CD4-positive, alpha-beta T cell treated with Interleukin-15 for 1 hour (primary cell): ENCODE measurements at places on chromosomes 6 and 20.

- no peak for DNase-seq
Observed at GRCh38 chr20:58140787-58141425, 87.5 kb downstream of the ANKRD60 start.

DNA sequence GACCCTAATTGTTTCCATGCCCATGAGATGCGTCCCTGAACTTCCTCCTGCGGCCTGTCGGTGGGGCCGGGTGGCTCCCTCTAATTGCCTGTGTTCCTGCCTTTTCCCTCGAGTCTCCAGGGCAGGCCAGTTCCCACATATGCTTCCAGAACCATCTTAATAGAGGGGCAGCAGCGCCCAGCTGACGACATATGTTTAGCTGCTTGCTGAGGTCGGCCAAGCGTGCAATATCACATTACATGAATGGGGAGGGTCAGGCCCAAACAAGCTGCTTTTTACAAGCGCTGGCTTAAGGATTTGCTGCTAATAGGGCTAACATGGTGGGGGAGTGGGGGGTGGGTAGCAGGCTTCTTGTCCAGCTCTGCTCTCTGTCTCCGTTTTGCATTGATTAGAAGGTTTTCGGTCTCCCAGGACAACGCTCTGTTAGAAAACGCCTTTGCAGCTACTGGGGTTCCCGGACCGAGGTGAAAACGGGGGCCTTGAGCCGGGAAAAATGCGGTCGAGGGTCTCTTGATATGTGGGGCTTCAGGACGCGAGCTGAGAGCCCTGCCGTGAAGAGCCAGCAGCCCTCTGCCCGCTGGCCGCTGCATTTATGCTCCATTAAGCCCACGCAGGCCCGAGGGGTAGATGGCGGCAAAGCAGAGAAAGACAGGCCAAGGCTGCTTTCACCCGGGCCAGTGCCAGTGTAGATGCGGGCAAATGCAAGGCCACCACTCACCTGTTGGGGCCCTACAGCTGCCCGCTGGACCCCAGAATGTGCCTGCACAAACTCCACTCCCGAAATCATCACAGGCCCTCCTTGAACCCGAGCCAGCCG lies 308.5 kb downstream of the BMP7 start:
- no peak for DNase-seq

- no peak for DNase-seq
Observed at GRCh38 chr6:38323216-38323615, 316.5 kb downstream of the BTBD9 start.

- peak; percentile 63 for DNase-seq
Observed at GRCh38 chr6:111759836-111760785, 113.1 kb downstream of the FYN start.

DNA sequence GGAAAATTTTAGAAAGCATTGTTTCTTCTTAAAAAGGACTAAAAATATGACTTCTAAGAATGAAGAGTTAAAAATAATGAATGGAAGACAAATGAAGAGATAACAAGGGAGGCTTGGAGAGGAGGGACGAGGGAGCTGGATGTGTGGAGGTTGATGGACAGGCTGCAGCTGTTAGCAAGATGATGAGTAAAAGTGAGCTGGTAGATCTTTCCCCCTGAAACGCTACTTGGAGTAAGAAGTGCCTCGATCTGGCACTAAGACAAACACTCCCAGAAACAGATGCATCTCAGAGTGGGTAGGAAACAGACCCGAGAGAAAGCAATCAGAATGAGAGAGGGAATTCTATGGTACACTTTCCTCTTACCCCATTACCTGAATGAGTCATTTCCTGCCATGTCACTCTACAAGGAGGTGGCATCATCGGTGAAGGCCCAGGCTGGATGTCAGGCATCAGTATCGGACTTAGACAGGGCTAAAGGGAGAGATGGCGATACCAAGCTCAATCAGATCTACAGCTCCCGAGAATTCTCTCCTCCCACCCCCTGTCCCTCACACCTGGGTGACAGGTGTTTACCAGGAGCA lies 154.1 kb upstream of the BMP2 start:
- no peak for DNase-seq

DNA sequence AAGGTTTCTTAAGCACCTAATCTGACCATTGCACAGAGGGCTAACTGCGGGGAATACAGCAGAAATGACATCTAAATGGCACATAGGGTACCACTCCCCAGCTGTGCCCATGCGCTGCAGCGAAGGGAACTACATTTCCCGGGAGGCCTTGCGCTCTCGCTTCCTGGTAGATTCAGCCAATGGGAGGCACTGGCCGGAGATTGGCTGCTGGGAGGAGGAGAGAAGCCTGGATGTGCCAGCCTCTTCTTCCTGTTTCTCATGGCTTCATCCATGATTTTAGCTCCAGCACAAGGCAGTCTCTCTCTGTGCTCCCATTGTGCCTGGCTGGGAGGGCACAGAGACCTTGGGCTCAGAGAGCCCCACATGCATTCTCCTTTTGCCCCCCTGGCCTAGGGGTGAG lies 101.7 kb upstream of the FOXA2 start:
- no peak for DNase-seq

DNA sequence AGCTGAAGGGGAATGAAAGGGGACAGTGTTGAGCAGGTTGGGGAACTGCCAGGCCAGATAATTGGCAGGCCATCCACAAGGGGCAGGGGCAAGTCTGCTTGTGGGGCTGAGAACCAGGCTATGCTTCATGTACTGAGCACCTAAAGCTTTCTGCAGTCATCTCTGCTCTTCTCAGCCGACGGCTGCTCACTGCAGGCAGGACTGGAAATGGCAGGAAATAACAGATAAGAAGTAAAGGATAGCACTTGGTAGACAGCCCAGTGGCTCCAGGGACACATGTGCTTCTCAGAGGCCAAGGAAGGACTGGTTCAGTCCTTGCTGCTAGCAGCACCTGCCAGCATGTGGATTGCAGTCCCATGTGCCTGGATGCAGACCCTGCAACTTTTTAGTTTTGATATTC lies 89.8 kb downstream of the CD164 start:
- DNase-seq = no peak

DNA sequence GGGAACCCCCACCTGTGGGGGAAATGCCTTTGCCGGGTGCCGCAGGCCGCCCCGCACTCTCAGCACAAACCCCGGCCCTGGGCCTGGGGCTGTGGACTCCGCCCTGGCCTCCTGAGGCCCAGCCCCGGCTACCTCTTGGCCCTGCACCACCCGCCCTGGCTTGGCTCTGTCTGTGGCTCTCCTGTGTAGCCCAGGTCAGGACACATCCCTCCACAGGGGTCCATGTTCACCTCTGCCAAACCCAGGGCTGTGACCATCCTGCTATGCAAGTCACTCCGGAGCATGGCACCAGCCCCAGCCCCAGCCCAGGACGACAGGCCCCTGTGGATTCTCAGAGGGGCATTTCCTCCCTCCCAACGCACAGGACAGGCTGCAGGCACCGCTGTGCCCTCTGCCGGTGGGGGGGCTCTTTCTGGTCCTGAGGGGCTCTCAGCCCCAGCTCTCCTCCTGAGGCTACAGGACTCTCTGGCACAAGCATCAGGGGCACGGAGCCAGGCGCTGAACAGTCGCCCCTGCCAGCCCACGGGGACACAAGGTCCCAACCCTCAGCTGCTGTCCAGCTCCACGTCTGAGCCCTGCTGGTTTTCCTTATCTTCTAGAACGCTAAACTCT lies 45.7 kb downstream of the TAF4 start:
- DNase-seq = no peak

- no peak for DNase-seq
Observed at GRCh38 chr20:25553819-25554296, 31.5 kb downstream of the NINL start.

- no peak for DNase-seq
Observed at GRCh38 chr6:137876547-137876946, 9.5 kb downstream of the TNFAIP3 start.

- DNase-seq = no peak
Observed at GRCh38 chr6:26122005-26122388, 34.8 kb downstream of the HFE start.

- no peak for DNase-seq
Observed at GRCh38 chr20:20967564-20968184, 138.5 kb downstream of the LINC00237 start.

DNA sequence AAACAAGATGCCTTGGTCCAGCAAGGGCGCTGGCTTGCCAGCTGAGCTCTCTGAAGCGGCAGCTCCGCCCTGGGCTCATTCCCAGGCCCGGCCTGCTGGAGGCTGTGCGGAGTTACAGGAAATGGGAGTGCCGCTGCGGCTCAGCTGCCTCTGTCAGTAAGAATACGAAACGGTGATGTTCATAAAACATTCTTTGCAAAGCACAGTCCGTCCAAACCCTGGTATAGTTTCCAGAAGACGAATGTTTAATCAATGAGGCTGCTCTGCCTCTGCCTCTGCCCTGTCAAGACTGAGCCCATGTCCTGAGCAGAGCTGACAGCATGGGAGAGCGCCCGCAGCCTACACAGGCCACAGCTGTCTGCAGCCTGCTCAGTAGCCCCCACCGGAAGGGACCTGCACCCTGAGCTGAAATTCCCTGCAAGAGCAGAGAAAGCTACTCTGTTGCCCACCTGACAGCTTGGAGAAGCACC lies 153.3 kb upstream of the SNX9 start:
- DNase-seq = no peak

- no peak for DNase-seq
Observed at GRCh38 chr6:24908650-24909035, 27.1 kb downstream of the RIPOR2 start.

- peak; percentile 18 for DNase-seq
Observed at GRCh38 chr6:162726947-162727321, 632 bp downstream of the PRKN start.
